Vagina (tissue), 2 donors: ENCODE measurements at places on chromosomes 11 and 22.

- DNase-seq, result no peak
These were observed 112.0 kb upstream of the TTC12 start for GRCh38 chr11:113202431-113202830.

GRCh38 chr11:20762980-20763379 lies 93.6 kb downstream of the NELL1 start:
- DNase-seq, result no peak

GRCh38 chr22:48650323-48651035 lies 1177.2 kb downstream of the BRD1 start:
- no peak for DNase-seq

DNA sequence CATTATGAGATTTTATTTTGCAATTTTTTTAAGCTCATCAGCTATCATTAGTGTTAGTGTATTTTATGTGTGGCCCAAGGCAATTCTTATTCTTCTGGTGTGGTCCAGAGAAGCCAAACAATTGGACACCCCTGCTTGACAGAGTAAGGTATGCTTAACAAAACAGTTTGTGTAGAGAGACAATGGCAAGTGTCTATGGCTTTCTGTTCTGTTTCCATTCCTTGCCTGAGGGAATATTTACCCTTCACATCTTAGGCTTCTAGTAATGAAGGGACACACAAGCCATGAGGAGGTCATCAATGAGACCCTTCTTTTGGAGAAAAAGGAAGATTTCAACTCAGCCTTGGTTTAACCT lies 1278.4 kb upstream of the TENM4 start:
- no peak for DNase-seq

- no peak for DNase-seq
These were observed 12.6 kb downstream of the IL10RA start for GRCh38 chr11:117998664-117999353.

- no peak for DNase-seq
These were observed 132.9 kb downstream of the C11orf58 start for GRCh38 chr11:16871368-16871767.

DNA sequence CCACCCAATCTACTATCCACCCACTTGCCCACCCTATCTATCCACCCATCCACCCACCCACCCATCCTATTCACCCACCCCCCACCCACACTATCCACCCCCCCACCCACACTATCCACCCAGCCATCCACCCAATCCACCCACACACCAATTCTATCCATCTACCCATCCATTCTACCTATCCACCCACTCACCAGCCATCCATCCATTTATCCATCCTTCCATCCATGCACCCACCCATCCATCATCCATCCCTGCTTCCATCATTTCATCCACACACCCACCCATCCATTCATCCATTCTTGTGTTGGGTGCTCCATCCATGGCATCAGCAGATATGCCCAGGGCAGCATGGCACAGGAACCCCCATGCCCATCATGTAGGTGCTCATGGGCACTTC lies 1206.6 kb downstream of the BRD1 start:
- no peak for DNase-seq

DNA sequence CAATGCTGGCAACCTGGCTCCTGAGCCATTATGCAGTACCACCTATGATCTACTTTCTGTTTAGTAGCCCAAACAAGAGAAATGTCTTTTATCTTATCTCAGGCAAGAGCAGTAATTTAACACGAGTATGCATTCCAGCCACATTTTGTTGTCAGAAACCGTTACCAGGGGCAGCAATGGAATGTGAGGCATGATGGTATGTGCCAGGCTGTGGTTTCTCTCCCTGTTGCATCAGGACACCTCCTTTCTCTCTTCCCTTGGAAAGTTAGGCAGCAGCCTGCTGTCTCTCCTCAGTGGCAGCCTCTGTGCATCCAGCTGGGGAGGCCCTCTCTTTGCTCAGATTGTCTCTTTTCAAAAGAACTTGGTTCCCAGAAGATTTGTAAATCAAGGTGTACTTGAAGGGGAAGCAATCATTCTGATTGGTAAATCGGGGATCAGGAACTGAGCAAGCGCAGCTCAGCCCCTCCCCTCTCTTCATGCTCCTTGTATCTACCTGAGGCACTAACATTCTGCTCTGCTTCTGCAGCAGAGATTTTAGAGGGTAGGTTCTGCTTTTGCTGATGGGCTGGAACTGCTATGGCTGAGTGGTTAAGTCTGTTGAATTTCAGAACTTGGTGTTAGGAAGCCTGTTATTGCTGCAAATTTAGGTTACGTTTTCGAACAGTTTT lies 229.2 kb downstream of the ADAMTS15 start:
- DNase-seq, result no peak

- DNase-seq, result no peak
These were observed 96.3 kb upstream of the CSNK2A3 start for GRCh38 chr11:11449327-11449726.

DNA sequence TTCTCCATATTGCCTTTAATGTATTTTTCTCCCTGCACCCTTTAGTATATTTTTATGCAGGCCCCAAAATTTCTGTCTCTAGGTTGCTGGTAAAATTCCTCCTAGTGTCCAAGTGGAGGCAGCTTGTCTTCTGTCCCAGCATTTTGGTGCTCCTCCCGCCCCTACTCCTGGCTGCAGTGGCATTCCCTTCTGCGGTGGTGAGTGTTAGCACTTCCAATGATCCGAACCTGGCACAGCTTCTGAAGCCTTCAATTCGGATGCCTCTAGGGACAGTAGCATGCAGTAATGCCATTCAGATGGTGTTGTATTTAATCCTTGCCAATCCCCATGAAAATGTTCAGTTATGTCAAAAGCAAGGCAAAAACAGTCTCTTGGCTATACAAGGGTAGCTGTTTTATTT lies 5.9 kb downstream of the YWHAH start:
- no peak for DNase-seq

DNA sequence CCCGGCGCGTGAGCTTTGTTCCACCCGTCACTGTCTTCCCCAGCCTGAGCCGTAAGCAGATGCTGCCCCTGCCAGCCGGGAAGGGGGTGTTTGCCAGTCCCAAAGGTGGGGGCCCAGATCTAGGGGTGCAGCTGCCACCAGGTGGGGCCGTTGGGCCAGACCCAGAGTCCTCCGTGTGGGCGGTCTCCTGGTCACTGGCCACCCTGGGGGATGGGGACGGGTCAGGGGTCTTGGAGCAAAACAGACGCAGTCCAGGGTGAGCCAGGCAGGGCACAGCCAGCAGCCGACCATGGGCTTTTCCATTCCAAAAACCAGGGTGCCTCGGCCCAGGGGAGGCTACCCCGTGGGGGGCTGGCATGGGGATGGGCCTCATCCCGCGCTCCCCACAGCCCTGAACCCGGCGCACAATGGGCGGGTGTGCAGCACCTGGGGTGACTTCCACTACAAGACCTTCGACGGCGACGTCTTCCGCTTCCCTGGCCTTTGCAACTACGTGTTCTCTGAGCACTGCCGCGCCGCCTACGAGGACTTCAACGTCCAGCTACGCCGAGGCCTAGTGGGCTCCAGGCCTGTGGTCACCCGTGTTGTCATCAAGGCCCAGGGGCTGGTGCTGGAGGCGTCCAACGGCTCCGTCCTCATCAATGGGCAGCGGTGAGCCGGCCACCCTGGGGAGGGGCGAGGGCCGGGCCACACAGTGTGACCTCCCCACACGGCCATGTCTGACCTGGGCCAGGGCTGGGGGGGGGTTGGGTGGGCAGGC lies 3.5 kb downstream of the MUC5B start:
- no peak for DNase-seq

- DNase-seq, result no peak
These were observed 48.7 kb downstream of the TSPAN18 start for GRCh38 chr11:44775366-44775984.

DNA sequence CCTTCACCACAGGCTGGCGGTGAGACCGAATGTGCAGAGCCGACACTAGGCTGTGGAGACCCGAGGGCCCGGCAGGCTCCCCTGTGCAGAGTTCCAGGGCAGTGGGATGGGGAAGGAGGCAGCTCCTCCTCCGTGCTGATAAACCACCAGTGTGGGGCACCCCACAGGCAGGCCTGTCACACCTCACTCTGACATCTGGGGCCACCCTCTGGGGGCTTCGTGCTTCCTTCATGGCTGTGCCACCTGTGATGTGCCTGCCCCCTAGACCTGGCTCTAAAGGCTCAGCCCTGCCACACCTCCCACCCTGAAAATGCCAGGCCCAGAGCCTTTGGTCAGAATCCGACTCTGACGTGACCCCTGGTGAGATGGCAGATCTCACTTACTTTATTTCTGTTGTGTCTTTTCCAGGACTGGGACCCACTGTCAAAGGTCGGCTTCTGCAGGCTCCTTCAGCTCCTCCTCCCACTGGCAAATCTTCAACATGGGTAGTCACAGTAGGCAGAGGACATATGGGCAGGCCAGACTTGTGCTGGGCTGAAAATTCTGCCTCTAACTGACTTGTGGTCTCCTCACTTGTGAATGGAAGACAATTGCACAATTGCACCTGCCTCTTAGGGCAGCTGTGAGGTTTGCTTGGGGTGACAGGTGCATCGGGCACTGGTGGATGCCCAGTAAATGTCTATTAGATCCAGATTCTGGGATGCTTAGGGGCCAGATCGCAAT lies 46.2 kb upstream of the TSKU start:
- no peak for DNase-seq

DNA sequence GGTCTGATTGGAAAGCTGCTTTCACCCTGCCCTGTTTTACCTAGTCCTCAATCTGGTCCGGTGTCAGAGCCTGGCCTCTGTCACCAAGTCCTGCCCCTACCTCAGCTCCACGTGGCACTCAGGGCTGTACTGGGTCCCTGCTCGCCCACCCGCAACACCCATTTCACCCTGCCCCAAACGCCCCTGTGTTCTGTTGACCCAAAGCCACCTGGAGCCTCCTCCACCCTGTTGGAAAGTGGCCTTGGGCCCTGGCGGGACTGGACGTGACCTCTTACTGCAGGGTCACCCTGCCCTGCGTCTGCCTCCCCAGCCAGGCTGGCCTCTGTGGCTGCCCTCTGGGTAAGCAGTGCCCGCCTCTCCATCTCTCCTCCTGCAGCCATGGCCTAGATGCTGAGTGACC lies 21.5 kb upstream of the BRSK2 start:
- no peak for DNase-seq
